ENCODE measurements at places on chromosomes 12 and 14. TPM values are rescaled to one million over a fixed set of nuclear protein-coding genes. Genes with fewer than 3 reads are reported as not detected.

Gene GSC
- not detected for total RNA-seq

Gene TMCC3
- 79.8 TPM for total RNA-seq

Gene CBX5
- 42.0 TPM for total RNA-seq

Gene AICDA
- not detected for total RNA-seq

Gene PRH2
- total RNA-seq = not detected

Gene ABCC9
- total RNA-seq = 5.9 TPM

Gene KRT6B
- total RNA-seq = not detected

Gene DNAJC22
- total RNA-seq = 45.6 TPM

- DNase-seq = no peak
These were observed 15.1 kb downstream of the CALCOCO1 start for GRCh38 chr12:53712059-53712643.

- no peak for DNase-seq
These were observed 87.8 kb upstream of the ATXN7L3B start for GRCh38 chr12:74449872-74450271.

- DNase-seq = no peak
These were observed 925.1 kb upstream of the ATXN7L3B start for GRCh38 chr12:73612551-73612950.

DNA sequence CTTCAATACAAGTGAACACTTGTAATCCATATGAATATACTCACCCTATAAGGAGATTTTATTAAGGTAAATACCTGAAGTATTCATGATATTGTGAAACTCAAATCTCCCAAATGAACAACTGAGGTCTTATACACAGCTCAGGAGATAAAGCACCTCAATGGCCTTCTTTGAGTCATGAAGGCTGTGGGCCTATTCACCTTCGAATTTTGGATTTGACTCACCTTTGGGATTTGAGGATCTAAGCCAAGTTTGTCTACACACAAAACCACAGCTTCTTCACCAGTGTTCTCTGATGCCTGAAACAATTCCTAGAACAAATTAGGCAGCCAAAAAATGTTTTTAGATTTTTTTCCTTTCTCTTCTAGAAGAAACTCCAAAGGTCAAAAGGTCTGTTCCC is 194.1 kb downstream of the NUAK1 start:
- DNase-seq = no peak

- DNase-seq = no peak
These were observed 155.4 kb downstream of the DIO2 start for GRCh38 chr14:80055667-80056496.

- DNase-seq = peak; percentile 96
These were observed at the start of gene ADIPOR2 for GRCh38 chr12:1690578-1691122. ADIPOR2 (plus strand) TSS chr12:1691070; CDS start chr12:1754344, 63,274 bp downstream.

DNA sequence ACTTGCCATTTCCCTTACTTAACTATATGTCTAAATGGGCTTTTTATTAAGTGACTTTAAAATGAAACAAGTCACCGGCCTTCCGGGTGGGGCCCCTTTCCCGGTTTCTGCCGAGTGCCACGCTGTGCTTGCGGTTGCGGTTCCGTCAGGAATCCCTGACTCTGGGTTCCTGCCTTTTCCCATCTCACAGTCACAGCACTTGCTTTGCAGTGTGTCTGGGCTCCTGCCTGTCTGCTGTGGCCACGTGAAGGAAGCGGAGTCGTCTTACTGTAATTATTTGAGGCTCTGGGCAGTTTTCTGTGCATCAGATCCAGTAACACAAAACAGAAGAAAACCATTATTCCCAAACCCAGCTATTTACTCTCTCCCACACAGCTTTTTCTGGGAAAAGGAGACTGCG is 44.0 kb upstream of the FRMD6 start:
- DNase-seq = no peak

DNA sequence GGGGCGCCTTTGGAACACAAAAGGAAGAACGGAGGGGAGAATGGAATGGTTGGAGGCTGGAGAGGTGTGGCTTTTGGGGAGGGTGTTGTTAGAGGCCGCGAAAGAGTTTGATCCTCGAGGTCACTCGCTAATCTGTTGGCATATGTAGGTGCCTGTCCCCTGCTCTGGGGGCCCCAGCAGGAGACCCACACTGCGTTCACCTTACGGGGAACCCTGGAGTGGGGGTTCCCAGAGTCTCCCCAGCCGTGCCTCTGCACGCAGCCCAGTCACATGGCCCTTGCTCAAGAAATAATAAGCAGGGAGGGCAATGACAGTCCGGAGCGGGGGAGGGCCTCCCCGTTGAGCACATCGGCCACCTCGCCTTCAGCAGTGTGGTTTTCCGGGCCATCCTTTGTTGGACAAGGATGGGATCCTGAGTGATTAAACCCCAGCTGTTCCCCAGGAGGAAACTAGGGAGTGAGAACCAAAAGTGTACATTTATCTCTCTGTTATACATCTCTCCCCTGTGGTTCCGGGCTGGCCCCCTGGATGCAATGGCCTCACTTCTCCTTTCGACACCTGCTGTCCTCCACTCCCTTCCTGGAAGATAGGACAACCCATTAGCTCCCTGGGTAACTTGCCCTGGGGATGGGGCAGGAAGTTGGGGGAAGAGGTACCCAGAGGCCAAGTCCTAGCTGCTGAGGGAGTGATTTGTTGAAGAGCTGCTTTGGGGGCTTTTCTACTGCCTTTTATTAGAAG is 1.3 kb downstream of the PLEKHG3 start:
- peak; percentile 50 for DNase-seq

DNA sequence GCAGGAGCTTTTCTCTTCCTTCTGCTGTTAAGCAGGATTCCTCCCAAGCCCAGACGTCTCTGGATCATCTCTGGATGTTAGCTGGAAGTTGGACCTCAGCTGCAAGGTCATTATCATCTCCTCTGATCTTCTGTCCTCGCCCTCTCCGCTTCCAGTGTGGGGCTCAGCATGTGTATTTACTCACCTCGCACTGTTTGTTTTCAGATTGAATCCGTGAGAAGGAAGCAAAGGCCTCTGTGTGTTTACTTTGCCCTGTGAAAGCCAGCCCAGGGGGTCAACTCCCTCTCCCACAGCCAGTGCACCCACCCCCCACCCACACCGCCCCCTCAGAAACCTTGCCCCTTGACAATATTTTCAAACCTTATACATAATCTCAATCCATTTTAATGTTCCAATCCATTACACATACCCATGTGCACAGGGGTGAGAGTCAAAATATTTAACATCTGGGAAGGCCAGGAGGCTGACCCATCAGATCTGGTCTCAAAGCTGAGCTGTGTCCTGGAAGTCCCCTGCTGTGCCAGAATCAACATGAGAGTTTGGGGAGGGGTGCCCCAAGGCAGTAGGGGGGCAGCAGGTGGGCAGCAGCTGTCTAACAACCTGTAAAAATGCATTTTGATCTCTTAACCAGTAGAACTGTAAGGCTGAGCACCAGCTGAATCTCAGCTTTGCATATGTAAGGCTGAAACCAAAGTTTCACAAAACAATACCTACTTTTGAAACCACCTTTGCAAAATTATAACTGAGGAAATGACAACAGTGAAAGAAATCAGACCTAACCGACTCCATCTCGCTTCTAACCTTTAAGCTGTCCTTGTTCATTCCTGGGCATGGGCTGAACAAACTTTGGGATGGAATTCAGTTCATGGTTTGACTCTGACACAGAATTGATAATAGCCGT is 157.9 kb downstream of the ZNF664 start:
- no peak for DNase-seq

DNA sequence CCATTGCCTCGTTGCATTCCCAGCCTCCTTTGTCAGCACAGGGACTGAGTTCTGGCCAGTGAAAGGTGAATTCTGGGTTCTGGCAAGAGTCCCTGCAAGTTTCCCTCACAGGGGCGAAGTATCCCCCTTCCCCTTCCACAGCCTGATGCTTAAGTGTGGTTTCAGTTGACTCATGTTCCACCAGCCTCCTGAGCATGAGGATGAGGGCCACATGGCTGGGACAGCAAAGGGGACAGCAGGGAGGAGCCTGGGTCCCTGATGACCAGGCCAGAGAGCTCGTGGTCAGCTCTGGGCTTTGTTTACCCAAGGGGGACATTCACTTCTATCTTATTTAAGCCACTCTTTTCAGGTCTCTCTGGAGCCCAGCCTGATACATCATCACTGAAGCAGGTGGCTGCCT is 36.5 kb downstream of the CACNA2D4 start:
- DNase-seq = no peak

- no peak for DNase-seq
These were observed 30.6 kb upstream of the DLGAP5 start for GRCh38 chr14:55221968-55222367.

- DNase-seq = no peak
These were observed 142.9 kb upstream of the BTG1 start for GRCh38 chr12:92288561-92288960.

- peak; percentile 48 for DNase-seq
These were observed 54.9 kb downstream of the EID3 start for GRCh38 chr12:104358353-104359003.

- DNase-seq = no peak
These were observed 1.3 kb downstream of the TAS2R30 start for GRCh38 chr12:11133162-11133561.

DNA sequence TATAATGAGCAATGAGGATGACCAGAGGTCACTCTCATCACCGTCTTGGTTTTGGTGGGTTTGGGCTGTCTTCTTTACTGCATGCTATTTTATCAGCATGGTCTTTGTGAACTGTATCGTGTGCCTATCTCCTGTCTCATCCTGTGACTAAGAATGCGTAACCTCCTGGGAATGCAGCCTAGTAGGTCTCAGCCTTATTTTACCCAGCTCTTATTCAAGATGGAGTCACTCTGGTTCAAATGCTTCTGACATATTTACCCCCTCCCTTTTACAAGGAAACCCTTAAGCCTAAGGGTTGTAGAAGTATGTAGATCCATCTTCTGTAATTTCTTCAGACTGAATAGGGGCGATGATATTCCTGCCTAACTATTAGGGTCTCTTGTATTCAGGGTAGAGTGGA is 8.4 kb downstream of the IFI27L1 start:
- DNase-seq = no peak

DNA sequence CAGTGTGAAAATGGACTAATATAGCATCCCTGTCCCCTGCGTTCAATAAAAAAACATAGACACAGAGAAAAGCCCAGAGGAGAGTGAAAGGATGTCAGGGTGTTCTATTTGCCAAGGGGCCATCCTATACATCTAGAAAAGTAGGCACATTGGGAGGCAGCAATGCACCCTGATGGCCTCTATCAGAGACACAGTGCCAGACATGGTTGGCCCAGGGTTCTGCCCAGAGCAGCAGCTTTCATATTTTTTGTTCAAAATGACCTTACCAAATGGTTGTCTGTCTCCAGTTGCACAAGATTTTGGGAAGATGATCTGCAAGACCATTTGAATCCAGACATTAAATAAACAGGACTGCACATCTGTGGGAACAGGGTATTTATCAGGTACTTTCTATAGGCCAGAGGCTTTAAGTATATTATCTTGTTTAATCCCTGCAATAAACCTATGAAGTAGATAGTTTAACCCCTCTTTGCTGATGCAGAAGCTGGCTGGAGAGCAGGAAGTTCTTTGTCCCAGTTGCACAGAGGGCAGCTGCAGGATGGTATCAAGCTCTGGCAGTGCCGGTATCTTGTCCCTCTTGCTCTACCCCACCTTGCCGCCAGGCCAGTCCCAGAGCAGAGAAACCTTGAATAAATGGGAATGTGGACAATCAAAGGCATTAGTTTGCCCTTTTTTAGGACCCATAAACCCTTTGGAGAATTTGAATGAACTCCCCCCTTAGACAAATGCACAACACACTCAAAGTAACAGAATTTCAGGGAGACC is 171.8 kb upstream of the PWP1 start:
- DNase-seq = no peak

GRCh38 chr12:41981013-41981412 is 163.7 kb downstream of the GXYLT1 start:
- DNase-seq = no peak

GRCh38 chr12:82919388-82920054 is 232.8 kb downstream of the TMTC2 start:
- no peak for DNase-seq

- no peak for DNase-seq
These were observed 164.9 kb downstream of the ANO4 start for GRCh38 chr12:100959481-100959880.

DNA sequence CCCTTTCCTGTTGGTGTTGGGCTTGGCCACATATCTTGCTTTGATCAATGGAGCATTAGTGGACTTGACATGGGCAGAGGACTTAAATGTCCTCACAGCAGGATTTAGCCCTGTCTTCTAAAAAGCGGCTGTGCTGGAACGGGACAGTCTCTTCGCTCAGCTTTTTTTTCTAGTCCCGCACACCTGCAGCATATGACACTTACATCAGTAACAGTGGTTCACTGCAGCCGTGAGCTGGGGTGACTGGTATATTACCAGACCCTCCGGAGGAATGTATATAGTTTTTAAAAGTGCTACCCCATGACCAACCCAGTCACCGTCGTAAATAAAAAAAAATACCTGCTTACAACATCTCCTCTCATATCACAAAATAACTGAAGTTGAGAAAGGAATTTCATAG is 164.5 kb downstream of the CRADD start:
- no peak for DNase-seq

- no peak for DNase-seq
These were observed 1.2 kb downstream of the CDKN1B start for GRCh38 chr12:12718381-12718759.

DNA sequence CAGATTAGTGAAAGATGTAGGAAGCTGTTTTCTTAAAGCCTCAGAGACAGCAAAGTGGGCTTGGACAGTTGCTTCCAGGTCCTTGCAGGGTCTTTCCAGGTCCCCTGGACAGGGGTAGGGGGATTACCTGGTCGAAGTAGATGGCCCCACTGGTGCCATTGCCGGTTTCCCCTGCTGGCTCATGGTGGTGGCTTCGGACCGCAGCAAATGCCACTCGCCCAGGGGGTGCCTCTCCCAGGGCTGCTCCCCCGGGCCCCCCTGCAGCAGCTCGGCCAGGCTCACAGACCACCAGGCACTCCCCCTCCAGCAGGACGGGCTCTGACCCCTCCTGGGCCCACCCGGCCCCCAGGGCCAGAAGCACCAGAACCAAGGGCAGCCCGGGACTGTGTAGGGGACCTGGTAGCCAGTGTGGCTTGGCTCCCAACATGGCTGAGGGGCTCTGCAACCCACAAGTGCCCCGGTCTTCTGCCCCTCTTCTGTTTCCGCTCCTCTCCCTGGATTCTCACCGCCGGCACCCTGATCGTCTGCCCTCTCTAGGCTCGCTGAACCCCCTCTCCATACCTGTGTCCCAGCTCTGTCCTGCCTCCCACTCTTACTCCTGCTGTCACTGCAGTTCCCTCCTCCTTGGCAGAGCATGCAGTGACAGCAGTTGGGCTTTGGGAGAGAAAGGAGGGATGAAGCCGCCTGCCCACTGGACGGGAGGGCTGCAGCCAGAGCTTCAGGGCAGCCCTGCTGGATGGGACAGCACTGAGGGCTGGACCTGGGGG is 657 bp downstream of the CBLN3 start:
- no peak for DNase-seq

- no peak for DNase-seq
These were observed 873.5 kb downstream of the DIO2 start for GRCh38 chr14:79337761-79338160.
